Activated T-helper 1 cell treated with anti-CD3 and anti-CD28 coated beads, Interleukin-12 subunit alpha, Interleukin-12 subunit beta, Interleukin-2, Interleukin-4 antibody, amounts not matched to agents 30 ng/mL and 10 ng/mL and 1 ng/mL, durations not matched to agents 14 hours and 24 hours and 36 hours (primary cell): ENCODE measurements at places on chromosomes 6 and 20.

GRCh38 chr20:58788896-58789544, 61.7 kb downstream of the GNAS-AS1 start:
- DNase-seq = no peak

- DNase-seq = no peak
Measured at GRCh38 chr20:2245637-2246036, 50.2 kb upstream of the TGM3 start.

DNA sequence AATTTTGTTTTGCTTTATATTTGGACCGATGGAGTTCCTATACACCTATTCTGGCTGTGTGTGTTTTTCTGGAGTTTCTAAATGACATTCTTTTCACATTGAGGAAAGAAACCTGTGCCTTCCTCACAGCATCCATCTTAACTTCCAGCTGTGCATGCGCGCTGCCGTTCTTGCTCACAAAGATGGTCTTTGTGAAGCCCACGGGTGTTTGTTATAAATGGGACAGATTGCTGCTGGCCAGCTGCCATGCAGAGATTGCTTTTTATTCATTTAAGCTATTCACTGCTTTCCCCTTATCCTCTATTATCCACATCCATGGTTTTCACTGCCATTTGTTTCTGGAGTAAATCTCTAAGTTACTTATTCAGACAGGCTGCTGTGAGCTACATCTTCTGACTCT, 54.2 kb downstream of the SYNDIG1 start:
- DNase-seq = no peak

DNA sequence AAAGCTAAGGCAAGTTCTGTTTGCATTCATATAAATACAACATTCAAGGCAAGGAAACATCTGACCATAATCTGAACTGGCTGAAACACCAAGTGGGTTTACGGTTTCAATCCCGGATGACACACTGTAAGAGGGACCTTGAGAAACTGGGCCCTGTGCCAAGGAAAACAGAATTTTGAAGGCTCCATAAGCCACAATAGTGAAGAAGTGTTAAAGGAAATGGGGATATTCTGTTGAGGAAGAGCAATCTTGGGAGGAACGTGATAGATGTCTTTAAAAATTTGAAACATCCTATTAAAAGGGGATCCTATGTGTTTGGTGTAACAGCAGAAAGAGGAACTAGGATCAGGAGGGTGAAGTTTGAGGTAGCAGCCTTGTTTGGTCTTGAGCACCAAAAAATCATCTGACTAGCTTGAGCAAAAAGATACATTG, 82.4 kb upstream of the TAB2 start:
- no peak for DNase-seq

GRCh38 chr20:46814366-46815232, 80.0 kb upstream of the EYA2 start:
- DNase-seq = no peak

DNA sequence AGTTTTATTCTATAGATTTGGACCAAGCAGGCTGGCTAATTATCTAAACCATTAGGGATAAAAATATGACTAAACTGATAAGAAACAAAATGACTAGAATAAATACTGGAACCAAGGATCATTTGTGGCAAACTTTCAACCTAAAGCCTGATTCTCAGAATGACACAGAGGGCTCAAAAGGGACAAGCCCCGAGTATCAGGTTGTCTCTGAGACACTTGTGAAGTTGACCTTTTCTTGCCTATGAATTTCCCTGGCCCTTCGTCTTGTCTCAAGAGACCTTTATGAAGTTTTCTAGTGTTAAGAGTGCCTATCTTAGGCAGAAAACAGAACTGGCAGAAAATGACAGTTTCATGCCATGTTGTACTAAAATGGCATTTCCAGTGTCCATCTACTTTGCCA, 68.3 kb downstream of the IMPG1 start:
- DNase-seq = no peak

GRCh38 chr20:3781153-3781910, at the start of gene SPEF1:
TSS of gene SPEF1 (minus strand) at chr20:3781448. CDS start at chr20:3781287, 161 bp downstream.
- no peak for DNase-seq

DNA sequence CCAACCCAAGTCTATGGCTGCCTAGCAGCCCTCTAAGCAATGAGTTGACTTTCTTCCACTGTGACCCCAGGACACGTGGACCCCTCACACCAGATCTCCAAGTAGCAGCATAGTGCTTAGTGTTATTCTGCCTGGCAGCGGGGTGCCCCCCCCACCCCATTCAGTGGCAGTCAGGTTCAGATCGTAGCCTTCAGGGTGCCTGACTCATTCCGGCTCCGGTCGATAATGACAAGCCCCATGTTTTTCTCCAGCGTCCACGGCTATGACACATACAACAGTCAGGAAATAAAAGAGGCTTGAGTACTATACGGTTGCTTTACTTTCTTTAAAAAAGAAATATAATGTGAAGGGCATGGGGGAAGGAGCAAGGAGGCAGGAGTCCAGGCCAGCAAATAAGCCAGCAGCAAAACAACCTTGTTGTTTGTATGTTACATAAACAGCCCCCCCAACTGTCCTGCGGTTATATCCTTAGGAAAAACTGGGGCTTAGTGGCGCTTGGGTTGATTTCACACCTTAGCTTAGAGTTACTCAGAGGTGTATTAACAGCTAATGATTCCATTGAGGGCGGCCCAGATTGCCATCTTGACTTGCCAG, 23.1 kb downstream of the GNAS start:
- no peak for DNase-seq
